ENCODE measurements at places on chromosomes 7 and 10. TPM values are rescaled to one million over a fixed set of nuclear protein-coding genes. Genes with fewer than 3 reads are reported as not detected.

The ZNF488 gene
- polyA plus RNA-seq = 39.6 TPM

The KLF14 gene
- 0.06 TPM for polyA plus RNA-seq

GRCh38 chr10:73161662-73162061 is 6.1 kb downstream of the ECD start:
- DNase-seq = no peak

GRCh38 chr7:126792521-126792920 is 460.2 kb downstream of the GRM8 start:
- DNase-seq = peak; percentile 55

- no peak for DNase-seq
Observed at GRCh38 chr10:127216786-127217185, 20.4 kb upstream of the INSYN2A start.

- peak; percentile 63 for DNase-seq
Observed at GRCh38 chr10:108911814-108912541, 1011.3 kb downstream of the XPNPEP1 start.

DNA sequence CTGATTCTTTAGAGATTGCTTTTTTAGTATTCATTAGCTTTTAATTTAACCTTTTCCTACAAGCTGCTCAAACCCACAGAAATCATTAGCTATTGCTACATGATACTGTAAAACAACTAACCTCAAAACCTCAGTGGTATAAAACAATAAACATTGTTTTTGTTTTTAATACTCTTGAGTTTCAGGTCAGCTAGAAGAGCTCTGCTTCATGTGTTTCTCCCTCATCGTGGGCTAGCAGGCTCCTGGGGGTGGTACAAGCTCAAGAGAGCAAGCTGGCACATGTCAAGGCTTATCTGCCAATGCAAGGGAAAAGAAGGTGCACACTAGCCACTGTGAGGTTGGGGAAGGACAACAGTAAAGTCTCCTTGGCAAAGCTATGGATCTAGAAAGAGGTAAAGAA is 232.9 kb upstream of the PHF14 start:
- DNase-seq = no peak

- DNase-seq = no peak
Observed at GRCh38 chr10:112755446-112756234, 194.4 kb upstream of the TCF7L2 start.

DNA sequence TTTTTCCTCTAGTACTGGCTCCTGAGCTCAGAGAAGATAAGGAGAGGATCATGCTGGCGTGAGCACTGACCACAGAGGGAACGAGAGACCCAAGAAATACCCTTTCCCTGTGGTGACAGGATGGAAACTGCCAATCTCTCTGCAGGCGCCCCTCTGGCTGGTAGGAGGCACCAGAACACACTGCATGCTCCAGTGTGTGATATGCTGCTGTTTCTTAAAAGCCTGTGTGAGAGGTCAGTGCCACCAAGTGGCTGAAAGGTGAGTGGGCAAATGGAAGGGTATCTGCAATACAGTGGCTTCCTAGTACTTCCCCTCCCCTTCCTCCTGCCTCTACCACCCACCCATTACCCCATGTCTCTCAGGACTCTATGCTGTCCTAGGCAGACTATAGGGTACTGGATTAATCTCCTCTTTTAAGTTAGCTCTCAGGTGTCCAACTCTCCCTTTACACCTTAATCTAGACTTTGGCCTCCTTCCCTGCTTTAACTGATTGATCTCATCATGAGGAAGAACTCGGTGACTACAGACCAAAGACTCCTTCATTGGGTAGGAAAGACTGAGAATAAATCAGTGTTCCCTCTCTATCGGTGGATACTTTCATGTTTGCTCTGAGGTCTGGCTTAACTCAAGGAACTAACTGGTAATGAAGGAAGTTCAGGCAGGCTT is 283.6 kb downstream of the ADRA2A start:
- no peak for DNase-seq

GRCh38 chr7:21947946-21948345 is 2.2 kb upstream of the CDCA7L start:
- no peak for DNase-seq

DNA sequence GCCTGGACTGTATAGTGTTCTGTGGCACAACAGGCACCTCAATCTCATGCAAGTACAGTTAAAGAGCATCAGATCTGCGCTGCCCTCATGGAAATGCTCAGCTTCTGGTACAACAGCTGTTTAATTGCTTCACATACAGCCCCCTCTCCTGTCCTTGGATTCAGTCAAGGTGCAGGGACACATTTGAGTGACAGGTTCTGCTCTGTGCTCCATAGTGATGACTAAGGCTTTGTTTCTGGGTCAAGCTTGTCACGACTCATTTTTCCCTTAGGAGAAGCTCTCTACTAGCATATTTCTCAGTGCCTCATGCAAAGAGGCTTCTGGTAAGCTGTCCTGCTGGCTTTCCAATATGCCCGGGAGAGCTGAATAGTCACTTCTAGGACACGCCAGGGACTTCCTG is 26.8 kb upstream of the MYO3A start:
- no peak for DNase-seq

- peak; percentile 67 for DNase-seq
Observed at GRCh38 chr7:103541026-103541425, 95.0 kb upstream of the SLC26A5 start.

Data from spinal cord (tissue), 10 donors.